ENCODE measurements at places on chromosomes 7 and 10.
A peak's percentile ranks its signal among the peaks of the same experiment; 100 is the strongest.

DNA sequence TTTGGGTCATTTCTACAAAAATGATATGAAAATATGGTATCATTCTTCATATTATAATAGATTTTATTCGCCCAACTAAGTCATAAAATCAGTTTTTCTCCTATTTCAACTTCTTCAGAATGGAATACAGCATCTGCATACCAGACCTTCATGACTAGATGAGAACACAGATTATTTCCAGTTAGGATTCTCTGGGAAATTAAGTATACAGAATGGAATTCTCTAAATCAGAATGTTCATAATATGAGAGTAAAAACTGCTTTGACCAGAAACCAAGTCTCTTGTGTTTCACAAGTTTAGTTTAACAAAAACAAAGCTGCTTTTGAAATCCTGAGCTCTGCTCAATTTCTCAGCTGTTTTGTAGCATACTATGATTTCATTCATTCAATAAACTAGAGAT is 160.3 kb upstream of the SEMA3A start:
- no peak for DNase-seq

- DNase-seq = no peak
These were observed 374.0 kb downstream of the CALN1 start for GRCh38 chr7:72038022-72038732.

- DNase-seq = no peak
These were observed 72.1 kb upstream of the INHBA start for GRCh38 chr7:41774966-41775365.

- no peak for DNase-seq
These were observed 309.4 kb downstream of the HGF start for GRCh38 chr7:81460250-81461045.

DNA sequence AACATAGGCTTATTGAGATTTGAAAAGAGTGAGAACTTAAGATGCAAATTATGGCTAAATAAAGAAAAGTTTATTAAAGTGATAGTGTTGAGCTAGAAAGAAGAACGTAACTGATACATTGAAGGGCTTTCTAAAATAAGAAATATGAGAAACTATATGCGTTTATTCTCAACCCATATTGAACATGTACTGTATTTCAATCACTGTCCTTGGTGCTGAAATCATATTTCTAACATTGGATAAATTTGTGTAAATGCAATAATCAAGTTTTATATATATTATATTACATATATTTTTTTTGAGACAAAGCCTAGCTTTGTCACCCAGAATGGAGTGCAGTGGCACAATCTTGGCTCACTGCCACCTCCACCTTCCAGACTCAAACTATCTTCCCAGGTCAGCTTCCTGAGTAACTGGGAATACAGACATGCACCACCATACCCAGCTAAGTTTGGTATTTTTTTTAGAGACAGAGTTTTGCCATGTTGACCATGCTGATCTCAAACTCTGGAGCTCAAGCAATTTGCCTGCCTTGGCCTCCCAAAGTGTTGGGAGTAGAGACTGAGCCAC is 1065.8 kb downstream of the REEP3 start:
- no peak for DNase-seq

- DNase-seq = no peak
These were observed 24.1 kb downstream of the ATRNL1 start for GRCh38 chr10:115117301-115117700.

GRCh38 chr10:29970576-29970975 is 88.8 kb downstream of the JCAD start:
- DNase-seq = no peak

GRCh38 chr10:86226016-86226415 is 140.6 kb downstream of the GRID1 start:
- no peak for DNase-seq

DNA sequence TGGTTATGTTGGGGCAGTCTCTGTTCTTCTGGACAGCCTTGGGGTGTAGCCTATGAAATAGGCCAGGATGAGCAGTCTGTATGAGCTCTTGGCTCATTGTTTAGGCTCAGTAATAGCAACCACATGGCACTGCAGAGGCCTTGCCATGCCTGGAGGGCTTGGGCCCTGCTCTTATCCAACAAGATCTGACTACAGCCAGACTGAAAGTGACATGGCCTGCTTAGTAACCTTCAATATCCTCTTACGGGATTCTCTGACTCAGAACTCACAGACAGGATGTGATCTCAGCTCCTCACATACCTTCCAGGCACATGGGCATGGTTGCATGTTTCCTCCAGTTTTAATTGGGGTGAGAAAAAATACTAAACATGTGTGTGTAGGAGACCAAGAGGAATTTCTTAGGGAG is 289.3 kb downstream of the PTEN start:
- peak; percentile 39 for DNase-seq

GRCh38 chr7:158062661-158063060 is 525.0 kb downstream of the PTPRN2 start:
- no peak for DNase-seq

DNA sequence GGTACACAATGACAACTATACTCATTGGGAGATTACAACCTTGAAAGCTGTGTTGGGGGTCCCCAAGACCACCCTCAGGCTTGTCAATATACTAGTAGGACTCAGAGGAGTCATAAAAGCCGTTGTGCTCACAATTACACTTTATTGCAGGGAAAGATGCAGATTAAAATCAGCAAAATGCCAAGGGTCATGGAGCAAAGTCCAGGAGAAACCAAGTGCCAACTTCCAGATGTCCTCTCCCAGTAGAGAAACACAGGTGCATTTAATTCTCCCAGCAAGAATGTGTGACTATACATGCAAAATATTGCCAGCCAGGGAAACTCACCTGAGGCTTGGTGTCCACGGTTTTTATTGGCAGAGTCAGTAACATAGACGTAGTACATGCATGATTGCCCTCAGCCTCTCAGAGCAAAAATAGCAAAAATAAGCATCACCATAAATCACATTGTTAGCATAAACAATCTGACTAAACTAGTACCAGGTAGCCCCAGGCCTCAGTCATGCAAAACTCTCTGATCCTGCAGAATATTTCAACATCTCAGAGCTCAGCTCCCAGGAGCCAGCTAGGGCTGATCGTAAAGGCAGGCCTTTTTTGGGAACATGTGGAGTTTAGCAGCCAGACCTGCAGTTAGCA is 50.7 kb downstream of the VIM start:
- no peak for DNase-seq

- no peak for DNase-seq
These were observed 75.4 kb downstream of the ADARB2 start for GRCh38 chr10:1661859-1662437.

- DNase-seq = no peak
These were observed 94.8 kb upstream of the SORCS3 start for GRCh38 chr10:104546336-104546735.

DNA sequence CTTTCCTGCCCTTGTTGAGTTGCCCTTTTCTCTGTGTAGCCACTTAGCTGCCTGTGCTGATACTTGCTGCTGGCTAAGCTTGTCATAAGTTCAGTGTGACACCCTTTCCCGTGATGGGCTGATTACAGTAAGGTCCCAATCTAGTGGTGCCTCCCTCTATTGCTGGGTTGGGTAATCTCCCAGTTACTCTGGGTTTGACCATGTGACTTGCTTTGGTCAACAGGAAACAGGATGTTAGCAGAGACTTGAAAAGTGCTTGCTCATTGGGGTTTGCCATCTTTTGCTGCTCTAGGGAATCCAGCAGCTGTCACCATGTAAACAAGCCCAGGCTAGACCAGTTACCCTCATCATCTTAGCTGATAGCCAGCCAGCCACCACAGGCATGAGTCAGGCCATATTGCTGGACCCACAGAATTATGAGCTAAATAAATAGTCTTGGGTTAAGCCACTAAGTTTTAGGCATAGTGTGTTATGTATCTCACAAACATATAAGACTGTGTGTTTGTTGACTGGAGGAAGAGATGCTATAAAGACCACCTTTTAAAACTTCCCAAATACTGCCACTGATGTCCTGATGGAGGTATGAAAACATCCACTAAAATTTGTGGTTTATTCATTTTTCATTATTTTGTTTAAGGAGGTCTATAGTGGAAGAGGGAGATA is 4.0 kb upstream of the LEP start:
- DNase-seq = no peak

DNA sequence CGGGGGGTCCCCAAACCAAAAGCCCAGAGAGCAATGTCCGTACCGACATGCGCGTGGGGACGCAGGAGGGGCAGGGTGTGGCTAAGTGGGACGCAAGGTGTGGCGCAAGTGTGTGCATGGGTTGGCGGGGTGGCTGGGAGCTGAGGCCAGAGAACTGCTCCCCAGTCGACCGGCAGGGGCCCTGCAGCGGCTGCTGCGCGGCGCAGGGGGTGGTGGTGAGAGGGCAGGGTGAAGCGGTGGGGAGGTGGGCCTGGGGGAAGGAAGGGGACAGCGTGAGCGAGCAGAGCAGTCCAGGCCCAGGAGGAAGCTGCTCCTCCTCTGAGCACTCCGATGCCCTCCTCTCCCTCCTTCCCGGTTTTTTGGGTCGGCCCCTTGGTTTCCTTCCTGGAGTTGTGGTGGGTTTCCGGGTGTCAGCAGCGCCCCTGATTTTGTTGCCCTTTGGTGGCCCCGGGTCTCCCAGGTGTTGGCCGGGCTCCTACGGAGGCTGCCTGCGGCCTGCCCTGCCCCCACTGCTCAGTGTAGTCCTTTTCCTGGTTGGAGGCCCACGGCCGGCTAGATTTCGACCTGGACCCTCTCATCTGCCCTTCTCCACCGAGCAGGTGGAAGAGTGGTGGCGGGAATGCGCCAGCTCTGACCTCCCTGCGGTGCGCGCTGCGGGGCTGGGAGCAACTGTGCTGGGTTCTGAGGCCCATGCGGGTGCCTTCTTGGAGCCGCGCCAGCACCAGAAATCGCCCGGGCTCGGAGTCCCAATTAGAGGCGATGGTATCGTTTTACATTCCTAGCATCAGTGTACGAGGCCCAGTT is 40.5 kb upstream of the COMTD1 start:
- no peak for DNase-seq

DNA sequence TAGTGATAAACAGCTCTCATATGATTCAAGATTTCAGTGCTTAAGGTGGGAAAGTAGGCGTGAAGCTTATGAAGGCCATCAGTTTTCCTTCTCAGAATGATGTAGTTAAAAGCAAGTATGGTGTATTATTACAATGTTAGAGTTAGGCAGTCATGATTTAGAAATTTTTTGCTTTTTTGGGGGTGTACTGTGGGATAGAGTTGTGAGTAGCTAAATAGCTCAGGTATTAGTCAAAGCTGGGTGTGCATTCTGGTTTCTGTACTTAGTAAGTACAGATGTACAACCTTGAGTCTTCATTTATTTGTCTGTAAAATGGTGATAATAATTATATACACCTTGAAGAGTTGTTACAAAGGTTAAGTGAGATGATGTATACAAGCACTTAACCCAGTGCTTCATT is 52.2 kb downstream of the R3HCC1L start:
- no peak for DNase-seq

- DNase-seq = no peak
These were observed 573.3 kb downstream of the GALNT17 start for GRCh38 chr7:71705217-71705616.

DNA sequence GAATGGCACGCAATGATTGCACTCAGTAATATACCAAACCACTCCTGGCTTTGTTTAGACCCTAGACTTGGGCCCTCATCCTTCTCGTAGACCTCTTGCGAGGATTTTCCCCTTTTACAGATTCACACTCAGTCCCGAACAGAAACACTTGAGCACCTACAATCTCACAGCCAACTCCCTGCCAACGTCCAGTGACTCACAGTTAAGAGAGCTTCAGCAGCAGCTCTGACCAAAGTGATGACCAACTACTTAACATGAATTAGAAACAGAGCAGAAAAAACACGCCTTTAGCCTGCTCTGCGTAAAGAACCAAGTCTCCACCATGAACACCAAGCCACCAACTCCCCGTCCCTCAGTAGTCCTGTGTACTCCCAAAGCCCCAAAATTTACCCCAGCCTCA is 2.2 kb downstream of the DNAJC30 start:
- no peak for DNase-seq

DNA sequence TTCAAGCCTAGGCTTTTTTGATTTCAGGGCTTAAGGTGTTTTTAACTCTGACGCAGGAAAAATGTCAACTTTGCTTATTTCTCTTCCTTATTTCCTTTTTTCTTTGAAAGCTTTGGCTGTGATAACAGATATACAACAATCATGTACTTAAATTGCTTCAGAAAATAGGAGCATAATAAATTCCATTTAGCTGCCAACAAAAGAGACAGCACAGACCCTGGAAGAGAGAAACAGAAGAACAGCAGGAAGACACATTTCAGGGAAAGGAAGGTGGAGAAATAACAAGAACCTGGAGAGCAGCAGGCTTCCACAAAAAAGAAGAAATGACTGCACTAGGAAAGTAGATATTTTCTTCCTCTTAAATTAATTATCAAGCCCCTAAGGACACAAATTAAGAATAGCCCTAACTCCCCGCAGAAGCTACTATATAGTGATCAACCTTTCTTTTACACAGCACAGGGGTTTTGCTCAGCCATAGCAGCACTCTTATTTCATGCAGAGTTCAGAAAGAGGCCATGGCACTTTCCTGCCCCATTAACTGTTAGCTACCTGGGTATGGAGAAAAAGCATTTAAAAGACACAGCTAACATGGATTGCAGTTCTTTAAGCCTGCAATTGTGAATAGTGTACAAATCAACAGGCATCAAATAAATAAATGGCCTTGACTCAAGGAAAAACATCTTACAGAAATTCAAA is 61.5 kb downstream of the IQUB start:
- DNase-seq = no peak

GRCh38 chr7:102432442-102433218 is 745 bp upstream of the ORAI2 start:
- DNase-seq = no peak

DNA sequence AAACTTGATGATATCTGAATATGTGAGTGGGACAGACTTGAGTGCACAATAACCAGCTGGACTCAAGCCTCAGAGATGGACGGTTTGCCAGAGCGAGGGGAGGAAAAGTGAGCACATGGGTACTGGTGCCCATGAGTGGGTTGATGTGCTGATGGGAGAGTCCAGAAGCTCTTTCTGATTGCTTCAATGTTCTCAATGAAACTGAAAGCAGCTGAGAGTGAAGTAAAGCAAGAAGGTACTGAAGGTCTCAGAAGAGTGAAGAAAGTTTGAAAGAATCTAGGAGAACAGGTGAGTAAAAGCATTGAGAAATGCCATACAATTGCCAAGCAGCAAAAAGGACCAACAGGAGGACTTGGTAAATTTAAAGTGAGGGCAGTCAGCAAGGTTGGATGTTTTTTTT is 28.6 kb downstream of the CTTNBP2 start:
- no peak for DNase-seq

DNA sequence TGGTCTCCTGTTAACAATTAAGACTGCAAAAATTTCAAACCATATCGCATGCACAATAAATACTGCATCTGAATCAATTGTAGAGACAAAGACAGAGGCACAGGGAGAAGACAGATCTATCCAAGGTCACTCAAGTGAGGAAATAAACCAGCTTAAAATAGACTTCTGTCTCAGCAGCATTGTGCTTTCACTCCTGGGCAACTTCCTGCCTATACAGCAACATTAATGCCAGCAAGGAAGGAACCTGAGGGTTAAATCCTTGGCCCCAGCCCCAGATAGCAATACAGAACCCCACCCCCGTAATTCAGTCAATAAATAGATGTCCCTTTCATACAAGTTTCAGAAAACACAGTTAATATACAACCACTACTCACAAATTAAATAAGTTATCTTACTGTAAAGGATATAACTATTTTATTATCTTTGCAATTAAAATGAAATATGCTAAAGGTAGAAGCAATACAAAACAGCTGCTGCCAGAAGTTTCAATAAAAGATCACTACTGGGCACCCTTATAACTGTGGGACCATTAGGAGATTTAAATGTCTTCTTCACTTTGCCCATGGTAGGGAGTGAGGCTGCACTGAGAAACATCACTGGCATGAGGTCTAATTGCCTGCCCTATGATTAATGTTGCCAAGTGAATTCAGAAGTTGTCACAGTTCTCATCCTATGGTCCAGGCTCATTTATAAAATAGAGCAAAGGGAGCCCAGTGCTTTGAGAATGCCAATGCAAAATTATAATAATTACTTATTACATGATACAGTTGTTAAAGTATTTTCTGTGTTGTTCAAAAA is 49.4 kb downstream of the CAV1 start:
- DNase-seq = no peak

All from activated CD4-positive, alpha-beta T cell treated with anti-CD3 and anti-CD28 coated beads for 24 hours (primary cell).